ENCODE measurements at places on chromosomes 1 and 21. TPM values are rescaled to one million over a fixed set of nuclear protein-coding genes. Genes with fewer than 3 reads are reported as not detected.

Gene TSSK3
- not detected for total RNA-seq

Gene CHIA
- total RNA-seq: not detected

Gene CROCC
- 11.8 TPM for total RNA-seq

Gene OSCP1
- total RNA-seq: 10.5 TPM

Gene CDK11A
- 5.2 TPM for total RNA-seq

Gene ALPL
- 1.7 TPM for total RNA-seq

Gene HPDL
- total RNA-seq: 1.3 TPM

Gene CLDN19
- not detected for total RNA-seq

Gene SV2A
- 26.8 TPM for total RNA-seq

Gene SPRR2A
- not detected for total RNA-seq

Gene AIRE
- 0.08 TPM for total RNA-seq

Gene EXTL1
- total RNA-seq: 0.52 TPM

Measured in epithelial cell of alveolus of lung (primary cell).